Neural progenitor cell (in vitro differentiated cells): ENCODE measurements at places on chromosomes 11 and 22. TPM values are rescaled to one million over a fixed set of nuclear protein-coding genes. Genes with fewer than 3 reads are reported as not detected.

ISX gene
- not detected in 2 replicates for total RNA-seq

MS4A6E gene
- not detected in 2 replicates for total RNA-seq

SERHL2 gene
- 0.99 TPM in 1 of 2 replicates, not detected in the other for total RNA-seq

HEPN1 gene
- total RNA-seq: not detected in 2 replicates

ATF4 gene
- 189 and 230 TPM in 2 replicates for total RNA-seq

FGF3 gene
- total RNA-seq: not detected in 2 replicates

DNA sequence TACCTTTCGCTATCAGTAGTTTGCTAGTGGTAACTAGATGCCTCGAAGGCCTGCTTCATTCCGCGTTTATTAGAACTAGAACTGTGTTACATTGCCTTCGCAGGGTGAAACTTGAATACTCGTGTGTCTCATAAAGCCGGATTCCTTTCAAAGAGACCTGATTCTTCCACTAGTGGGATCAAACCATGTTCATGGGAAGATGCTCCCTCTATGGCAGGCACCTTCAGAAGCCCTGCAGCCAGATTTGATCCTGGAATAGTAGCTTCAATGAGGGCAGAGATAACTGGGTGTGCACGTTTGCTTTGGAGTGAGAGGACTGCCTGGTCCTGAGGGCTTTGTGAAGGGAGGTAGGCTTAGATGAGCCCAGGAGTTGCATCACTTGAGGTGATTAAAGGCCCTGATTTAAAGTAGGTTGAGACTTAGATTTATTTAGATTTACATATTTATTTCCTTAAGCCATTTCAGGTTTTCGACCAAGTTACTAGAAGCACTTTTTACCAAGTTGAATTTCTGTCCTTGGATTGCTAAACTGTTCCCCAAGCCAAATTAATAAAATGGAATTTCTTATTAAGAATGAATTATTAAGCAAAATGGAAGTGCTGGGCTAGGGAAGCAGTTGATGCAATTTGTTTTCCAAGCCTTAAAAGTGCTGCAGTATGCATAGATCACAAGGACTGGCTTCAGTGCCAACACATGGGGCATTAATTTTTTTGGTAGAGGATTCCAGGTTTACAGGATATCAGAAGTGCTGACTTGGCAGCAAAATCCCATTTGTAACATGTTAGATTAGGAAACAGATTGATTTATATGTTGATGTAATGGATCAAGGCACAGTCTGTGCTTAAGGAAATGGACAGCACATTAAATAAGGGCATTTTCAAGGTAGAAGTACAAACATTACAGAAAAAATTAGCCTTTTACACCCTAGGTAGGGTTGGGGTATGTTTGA is 32.9 kb downstream of the APLP2 start:
- H3K4me1 ChIP-seq: peaks cover 13% of the 10 kb centered on the region
- H3K4me3 ChIP-seq: no peak overlapping the region
- DNase-seq: no peak
- no peak overlapping the region for H3K27ac ChIP-seq
- H3K27me3 ChIP-seq: no peaks in the 10 kb centered on the region
- H3K36me3 ChIP-seq: peaks cover 3% of the 10 kb centered on the region

DNA sequence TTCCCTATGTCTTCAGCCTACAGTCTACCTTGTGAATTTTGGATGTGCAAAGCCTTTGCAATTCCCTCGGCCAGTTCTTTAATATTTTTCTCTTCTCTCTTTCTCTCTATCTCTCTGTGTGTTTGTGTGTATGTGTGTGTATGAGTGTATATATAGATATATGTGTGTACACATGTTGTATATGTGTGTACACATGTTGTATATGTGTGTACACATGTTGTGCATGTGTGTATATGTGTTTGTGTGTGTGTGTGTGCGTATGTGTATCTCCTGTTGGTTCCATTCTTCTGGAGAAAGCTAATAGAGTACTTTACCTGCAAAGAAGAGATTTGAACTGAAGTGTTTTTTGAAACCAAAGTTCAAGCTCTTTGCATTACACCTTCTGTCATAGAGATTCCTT is 155.0 kb downstream of the LUZP2 start:
- no peaks in the 10 kb centered on the region for H3K4me1 ChIP-seq
- H3K27me3 ChIP-seq: no peaks in the 10 kb centered on the region
- H3K36me3 ChIP-seq: no peaks in the 10 kb centered on the region

DNA sequence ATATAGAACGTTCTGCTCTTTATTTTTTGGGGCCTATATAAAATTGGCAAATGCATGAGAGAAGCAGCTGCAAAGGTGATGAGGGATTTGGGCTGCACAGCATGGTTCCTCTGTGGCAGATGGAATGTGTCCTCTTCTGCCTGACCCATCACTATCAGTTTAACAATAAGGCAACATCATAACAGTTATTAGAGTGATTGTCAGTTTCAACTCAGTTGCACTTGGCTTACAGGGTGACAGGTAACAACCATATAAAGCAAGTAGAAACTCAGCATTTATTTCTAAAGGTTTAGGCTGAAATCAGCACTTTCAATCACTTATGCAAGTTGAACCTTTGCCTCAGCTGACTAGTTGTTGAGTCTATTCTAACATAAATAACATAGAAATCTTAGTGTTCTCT is 935.4 kb upstream of the CHORDC1 start:
- no peak for DNase-seq
- H3K4me1 ChIP-seq: no peaks in the 10 kb centered on the region

DNA sequence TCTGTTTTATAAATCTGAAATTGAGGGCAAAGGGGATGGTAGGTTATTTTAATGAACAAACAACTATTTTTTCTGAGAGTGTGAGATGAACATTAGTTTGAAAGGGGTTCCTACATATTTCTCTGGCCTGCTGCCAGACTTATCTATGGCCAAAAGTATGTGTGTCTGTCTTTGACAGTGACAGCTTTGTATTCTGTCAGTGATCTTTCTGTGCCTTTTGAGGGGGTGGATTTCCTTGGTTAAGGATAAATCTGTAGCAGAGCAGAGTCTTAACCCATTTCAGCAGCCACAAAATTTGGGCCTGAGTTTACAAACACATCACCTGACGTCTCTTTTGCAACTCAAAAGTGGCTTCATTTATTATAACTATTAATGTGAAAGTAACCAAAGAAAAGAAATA is 30.9 kb downstream of the ZFTA start:
- H3K4me1 ChIP-seq: no peaks in the 10 kb centered on the region
- H3K4me3 ChIP-seq: no peak overlapping the region
- H3K27ac ChIP-seq: peak overlapping the region; percentile 35
- H3K27me3 ChIP-seq: no peaks in the 10 kb centered on the region

DNA sequence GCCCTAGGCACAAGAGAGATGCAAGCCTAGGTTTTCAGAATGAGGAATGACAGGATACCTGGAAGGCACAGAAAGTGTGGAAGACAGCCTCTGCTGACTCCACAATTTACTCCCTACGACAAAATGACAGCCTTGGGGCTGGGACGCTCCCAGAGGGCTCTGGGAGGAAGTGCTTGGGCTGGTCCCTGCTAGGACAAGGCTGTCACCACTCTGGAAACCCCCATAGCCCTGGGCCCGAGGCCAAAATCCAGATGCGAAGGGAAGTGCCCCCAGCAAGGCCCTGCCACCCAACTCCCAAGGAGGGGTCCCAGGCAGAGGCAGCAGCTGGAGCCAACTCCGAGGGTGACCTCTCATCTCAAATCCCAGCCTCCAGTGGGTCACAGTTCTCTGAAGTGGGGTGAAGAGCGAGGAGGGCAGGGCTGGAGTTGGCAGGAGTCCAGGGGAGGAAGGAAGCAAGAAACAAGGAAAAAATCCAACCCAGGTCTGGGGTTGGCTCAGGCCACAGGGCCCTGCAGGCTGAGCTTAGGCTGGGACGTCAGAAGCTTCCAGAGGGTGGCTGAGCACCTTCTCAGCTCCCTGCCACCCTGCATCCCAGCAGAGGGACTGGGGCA is 6.3 kb upstream of the CDC42EP2 start:
- H3K4me1 ChIP-seq: peaks cover 20% of the 10 kb centered on the region
- H3K4me3 ChIP-seq: no peak overlapping the region
- H3K27ac ChIP-seq: no peak overlapping the region
- H3K36me3 ChIP-seq: no peaks in the 10 kb centered on the region
- peaks cover 12% of the 10 kb centered on the region for H3K27me3 ChIP-seq
- DNase-seq: no peak

DNA sequence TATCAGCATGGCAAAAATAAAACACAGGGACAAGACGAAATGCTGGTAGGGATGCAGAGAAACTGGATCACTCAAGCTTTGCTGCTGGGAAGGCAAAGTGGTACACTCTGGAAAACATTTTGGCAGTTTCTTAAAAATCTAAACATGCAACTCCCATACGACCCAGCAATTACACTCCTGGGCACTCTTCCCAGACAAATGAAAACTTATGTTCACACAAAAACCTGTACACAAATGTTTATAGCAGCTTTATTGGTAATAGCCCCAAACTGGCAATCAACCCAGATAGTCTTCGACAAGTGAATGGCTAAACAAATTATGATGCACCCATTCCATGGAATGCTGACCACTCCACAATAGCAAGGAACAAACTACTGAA is 35.8 kb upstream of the PRR5 start:
- H3K27ac ChIP-seq: no peak overlapping the region
- DNase-seq: no peak
- peaks cover 5% of the 10 kb centered on the region for H3K4me1 ChIP-seq
- H3K4me3 ChIP-seq: no peak overlapping the region
- no peaks in the 10 kb centered on the region for H3K36me3 ChIP-seq
- peaks cover 28% of the 10 kb centered on the region for H3K27me3 ChIP-seq

DNA sequence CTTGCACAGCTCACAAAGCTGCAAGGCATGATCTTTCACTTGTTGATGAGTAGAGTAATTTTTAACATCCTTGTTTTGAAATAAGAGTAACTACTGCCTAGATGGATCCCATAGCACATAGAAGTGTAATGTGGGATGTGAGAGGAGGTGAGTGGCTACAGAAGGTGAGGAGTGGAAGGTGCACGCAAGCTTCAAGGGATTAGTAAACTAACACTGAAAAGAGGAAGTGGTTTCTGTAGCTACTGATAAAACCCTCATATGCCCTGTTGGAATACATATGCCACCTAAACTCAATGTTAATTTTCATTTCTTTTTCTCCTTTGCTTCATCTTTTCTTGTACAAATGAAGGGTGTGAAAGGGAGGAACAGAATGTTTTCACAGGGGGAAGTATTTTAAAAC is 22.0 kb upstream of the CTSC start:
- no peak overlapping the region for H3K4me3 ChIP-seq
- no peak overlapping the region for H3K27ac ChIP-seq
- H3K4me1 ChIP-seq: peaks cover 8% of the 10 kb centered on the region
- DNase-seq: no peak
- no peaks in the 10 kb centered on the region for H3K27me3 ChIP-seq
- no peaks in the 10 kb centered on the region for H3K36me3 ChIP-seq

GRCh38 chr11:65274735-65275682 is 13.2 kb downstream of the POLA2 start:
- H3K4me3 ChIP-seq: no peak overlapping the region
- H3K27ac ChIP-seq: no peak overlapping the region
- no peaks in the 10 kb centered on the region for H3K27me3 ChIP-seq
- H3K36me3 ChIP-seq: peaks cover 14% of the 10 kb centered on the region
- H3K4me1 ChIP-seq: no peaks in the 10 kb centered on the region
- peak; percentile 77 for DNase-seq

GRCh38 chr11:44256673-44257291 is 53.2 kb downstream of the ALX4 start:
- H3K4me1 ChIP-seq: peaks cover 15% of the 10 kb centered on the region
- no peak for DNase-seq

- H3K4me1 ChIP-seq: no peaks in the 10 kb centered on the region
- H3K27ac ChIP-seq: no peak overlapping the region
- DNase-seq: no peak
- no peaks in the 10 kb centered on the region for H3K36me3 ChIP-seq
- H3K27me3 ChIP-seq: no peaks in the 10 kb centered on the region
Observed at GRCh38 chr11:102967497-102967896, 12.0 kb upstream of the MMP13 start.

- no peaks in the 10 kb centered on the region for H3K36me3 ChIP-seq
- peaks cover 11% of the 10 kb centered on the region for H3K4me1 ChIP-seq
- no peaks in the 10 kb centered on the region for H3K27me3 ChIP-seq
- no peak overlapping the region for H3K4me3 ChIP-seq
Observed at GRCh38 chr11:122741613-122742300, 86.2 kb downstream of the UBASH3B start.

DNA sequence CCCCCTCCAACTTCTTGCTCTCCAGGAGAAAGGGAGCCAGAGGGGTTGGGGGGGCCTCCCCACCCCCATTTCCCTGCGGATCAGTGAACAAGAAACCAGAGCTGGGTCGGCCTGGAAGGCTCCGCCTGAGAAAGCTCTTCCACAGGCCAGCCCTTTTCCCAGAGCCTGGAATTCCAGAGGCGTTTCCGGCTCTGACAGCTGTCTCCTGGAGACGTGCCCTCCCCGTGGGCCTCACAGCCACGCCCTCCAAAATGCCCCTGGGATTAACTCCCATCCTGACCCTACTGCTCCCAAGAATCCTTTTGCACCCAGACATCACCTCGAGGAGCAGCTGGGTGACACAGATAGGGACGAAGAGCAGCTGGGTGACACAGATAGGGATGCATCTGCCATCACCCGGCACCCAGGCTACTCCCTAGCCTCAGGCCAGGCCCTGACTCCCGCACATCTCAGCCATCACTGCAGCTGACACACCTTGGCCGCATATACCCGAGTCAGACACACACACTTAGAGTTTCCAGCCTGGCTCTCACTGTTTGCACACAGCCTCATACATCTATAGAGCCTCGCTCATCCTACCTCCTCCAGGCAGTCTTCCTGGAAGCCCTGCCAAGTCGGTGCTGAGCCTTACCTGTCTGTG is 7.6 kb upstream of the CDC42EP1 start:
- H3K4me1 ChIP-seq: peaks cover 44% of the 10 kb centered on the region
- peak overlapping the region; percentile 6 for H3K27ac ChIP-seq
- no peaks in the 10 kb centered on the region for H3K36me3 ChIP-seq
- peak; percentile 94 for DNase-seq

DNA sequence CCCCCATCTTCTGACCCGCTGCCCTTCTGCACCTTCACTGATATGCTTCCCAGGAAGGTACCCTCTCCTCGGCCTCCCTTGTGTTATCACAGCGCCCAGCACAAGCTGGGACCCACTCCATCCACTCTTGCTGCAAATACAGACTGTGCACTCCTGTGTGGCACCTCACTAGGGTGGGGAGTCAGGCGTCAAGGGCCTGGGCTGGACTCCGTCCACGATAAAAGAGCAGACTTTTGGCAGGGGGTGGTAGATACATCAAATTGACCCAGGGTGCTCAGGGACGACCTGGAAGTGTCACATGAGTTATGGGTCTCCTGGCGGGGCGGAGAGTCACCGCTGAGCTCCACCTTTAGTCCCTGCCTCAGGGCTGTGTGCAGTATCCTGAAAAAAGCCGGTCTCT is 908 bp downstream of the TRPM5 start:
- no peak overlapping the region for H3K27ac ChIP-seq
- no peaks in the 10 kb centered on the region for H3K4me1 ChIP-seq
- no peaks in the 10 kb centered on the region for H3K36me3 ChIP-seq
- peaks cover 98% of the 10 kb centered on the region for H3K27me3 ChIP-seq
- H3K4me3 ChIP-seq: no peak overlapping the region
